DND-41 (cell line): ENCODE measurements at places on chromosomes 2 and 18.
A peak's percentile ranks its signal among the peaks of the same experiment; 100 is the strongest.

DNA sequence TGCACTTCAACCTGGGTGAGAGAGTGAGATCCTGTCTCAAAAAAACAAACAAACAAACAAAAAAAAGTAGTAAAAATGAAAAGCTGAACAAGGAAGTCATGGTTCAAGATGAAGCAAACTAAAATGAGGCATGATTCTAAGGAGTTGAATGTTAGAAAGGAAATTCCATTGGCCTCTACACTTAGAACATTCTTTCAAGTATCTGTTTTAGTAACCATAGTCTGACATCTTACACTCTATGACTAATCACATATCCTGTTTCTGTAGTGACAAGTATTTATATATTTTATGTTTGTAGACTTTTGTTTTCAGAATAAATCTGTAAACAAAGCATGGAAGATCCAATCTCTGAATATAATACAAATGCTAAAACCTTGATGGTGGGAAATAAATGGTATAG is 164.1 kb downstream of the KIAA1328 start:
- DNase-seq, result no peak

DNA sequence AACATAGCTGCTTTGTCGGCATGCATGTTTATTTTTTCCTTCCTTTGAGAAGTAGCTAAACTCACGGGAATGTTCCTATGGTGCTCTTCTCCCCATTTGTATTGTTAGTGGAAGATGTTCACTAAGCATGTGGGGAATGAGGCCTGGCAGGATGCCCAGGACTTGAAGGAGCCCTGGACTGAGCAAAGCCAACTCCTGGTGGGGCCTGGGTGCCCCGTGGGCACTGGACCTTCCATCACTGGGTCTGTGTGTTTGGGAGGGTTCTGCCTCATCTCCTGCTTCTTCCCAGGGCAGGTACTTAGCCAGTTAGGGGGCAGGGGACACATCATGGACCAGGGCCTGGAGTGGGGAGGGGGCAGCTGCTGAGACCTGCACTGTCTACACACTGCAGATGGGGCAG is 49.3 kb downstream of the ACAA2 start:
- DNase-seq, result no peak

GRCh38 chr2:182088681-182089320 is 103.1 kb downstream of the PPP1R1C start:
- no peak for DNase-seq

DNA sequence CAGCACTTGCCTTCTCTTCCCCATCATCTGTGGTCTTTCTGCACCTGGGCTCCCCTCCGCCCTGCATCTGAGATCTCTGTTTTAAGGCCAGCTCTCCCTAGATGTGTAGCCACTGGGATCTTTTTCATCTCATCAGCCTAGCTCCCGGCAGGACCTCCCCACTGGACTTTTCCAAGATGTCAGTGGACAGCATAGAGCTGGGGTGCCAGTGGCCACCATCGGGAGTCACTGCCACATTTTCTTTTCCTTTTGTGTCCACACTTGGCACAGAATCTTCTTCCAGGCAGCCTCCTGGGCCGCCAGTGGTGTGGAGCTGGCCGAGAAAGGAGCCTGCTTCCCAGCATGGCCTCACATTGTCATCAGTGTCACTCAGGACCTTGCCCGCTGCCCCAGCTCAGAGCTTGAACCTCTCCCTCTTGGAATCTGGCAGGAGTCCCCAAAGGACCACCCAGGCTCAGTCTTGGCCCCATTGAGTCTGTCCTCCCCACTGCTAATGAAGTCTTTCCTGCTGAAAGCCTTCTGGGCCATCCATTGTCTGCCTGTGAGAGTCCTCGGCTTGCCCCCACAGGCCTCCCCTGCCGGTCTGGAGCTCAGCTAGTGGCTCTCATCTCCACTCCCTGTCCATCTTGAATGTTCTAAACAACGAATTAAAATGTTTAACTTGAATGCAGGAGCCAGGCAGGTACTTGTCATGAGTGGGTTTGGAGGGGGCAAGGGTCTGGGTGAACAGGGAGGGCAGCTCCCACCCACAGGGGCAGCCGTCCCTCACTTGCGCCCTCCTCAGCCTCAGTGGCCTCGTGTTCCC is 324.4 kb downstream of the GBX2 start:
- DNase-seq, result no peak

- DNase-seq, result no peak
Measured at GRCh38 chr2:60333264-60333663, 220.2 kb downstream of the BCL11A start.

DNA sequence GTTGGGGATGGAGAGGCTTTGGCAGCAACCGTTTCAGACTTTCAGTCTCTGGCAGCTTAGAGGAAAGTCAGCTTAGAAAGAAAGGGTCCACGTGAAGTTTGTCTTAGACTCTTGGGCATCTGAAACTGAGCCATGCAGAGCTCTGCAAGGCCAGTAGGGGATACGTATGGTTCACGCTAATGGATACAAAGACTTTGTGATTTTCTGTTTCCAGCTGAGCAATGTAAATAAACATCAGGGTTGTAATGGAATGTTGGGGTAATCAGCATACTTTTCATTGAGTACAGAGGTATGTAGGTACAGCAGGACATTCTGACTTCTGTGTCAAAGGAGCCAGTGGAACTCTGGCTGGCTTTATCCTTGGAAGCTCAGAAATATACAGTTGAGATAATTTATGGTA is 31.0 kb downstream of the RALB start:
- no peak for DNase-seq

- peak; percentile 0 for DNase-seq
Measured at GRCh38 chr2:240302933-240303595, 132.4 kb upstream of the GPC1 start.

- no peak for DNase-seq
Measured at GRCh38 chr18:34892379-34892778, 148.8 kb upstream of the MAPRE2 start.

DNA sequence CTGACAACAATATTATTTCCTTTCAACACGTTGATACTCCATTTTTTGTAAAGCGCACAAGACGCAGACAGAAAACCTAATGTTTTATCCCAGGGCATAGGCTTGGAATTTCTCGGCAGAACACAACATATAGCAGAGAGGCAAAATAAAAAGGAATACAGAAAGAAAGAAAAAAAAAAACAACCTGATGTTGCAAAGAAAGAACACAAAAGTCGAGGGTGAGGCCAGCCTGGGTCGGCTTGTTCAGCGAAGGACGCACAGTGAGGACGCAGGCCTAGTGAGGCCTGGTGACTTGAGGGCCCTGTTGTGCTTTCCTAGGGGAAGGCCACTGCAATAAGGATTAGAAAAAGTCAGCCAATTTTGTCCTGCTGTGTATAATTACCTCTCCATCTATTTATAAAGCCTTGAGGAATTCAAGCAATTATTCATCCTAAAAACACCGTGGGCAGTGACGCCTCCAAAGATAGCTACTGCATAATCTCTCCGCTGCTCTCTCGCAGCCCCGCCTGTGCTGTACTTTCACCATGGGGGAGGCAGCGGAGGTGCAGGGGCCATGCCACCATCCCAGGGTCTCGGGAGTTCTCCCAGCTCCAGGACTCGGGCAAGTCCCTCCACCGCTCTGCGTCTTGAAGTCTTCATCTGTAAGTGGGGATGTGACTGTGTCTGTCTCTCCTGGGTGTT is 61.9 kb upstream of the SH3RF3 start:
- no peak for DNase-seq

- DNase-seq, result no peak
Measured at GRCh38 chr2:98808546-98808945, 77.6 kb upstream of the MGAT4A start.

DNA sequence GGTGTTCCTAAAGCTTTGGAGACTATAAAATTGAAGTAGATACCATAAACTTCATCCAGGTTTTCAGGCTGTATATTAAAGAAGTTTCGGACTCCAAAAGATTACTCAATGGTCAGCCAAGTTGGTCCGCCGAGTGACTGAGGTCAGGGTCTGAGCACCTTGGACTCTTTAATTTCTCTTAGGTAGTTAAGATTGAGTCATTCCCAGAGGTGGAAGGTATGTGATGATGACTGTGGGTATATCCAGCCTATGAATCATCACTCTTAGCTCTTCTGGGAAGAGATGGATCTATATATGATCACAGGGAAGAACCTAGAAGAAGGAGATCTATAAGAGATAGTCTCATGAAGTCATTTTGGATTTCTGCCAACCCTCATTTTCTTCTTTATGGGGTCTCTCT is 3.3 kb downstream of the ITGA6 start:
- no peak for DNase-seq

- no peak for DNase-seq
Measured at GRCh38 chr2:149246186-149246585, 84.2 kb upstream of the LYPD6 start.
